CD4-positive, alpha-beta T cell treated with Interleukin-1 beta for 1 hour (primary cell): ENCODE measurements at places on chromosomes 7 and 10.

DNA sequence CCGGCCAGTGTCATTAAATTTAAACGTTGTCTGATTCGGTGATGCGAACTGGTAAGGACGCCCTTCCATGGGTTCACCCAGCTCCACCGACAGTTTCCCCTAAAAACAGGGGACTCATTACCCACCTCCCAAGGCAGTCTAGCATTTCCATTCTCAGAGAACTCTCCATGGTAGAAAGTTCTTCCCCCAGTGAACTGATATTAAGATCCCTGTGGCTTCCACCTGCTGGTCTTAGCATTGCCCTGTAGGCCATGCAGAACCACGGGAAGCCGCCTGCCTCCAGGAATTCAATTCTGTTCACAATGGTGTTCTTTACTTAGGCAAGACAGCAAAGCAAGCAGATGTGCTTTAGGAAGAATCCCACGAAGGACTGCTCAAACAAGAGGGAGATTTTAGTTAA, 128.9 kb upstream of the NANOS1 start:
- DNase-seq = no peak

DNA sequence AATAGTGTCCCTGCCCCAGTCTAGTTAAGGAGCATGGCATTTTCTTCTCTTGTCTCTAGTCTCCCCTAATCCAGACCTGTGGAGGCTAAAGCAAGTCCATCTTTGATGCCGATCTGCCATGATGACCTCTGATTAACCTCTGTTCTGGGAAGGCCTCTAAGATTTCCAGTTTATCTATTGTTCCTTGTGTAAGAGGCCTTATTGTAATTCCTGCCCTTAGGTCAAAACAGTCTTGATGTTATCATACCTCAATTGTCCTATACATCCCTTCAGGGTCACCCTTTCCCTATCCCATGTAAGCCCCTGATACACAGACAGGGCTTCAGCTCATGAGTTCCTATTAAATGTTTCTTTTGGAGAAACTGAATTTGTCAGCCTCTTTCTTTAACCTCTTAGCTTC, 4.9 kb upstream of the ZMIZ2 start:
- no peak for DNase-seq

DNA sequence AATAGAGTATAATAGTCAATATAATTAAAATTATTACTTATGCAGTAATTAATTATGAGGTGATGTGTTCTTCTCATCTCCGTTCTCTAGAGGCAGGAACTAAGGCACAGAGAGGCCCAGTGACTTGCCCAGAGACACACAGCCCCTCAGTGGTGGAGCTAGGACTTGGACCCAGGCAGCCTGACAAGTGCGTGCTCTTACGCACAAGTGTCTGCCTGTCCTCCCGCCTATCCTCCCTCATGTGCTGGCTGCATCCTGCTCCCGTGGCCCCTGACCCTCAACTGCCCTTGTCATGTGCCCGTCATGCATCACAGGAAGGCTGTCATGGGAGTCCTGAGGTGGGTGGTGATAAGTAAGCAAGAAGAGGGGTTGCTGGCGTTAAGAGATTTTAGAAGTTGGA, 14.3 kb downstream of the IL2RA start:
- no peak for DNase-seq

GRCh38 chr10:46516660-46517416, 39.6 kb downstream of the GPRIN2 start:
- DNase-seq = no peak

GRCh38 chr10:92734301-92734700, 44.5 kb downstream of the HHEX start:
- no peak for DNase-seq
